ENCODE measurements at places on chromosomes 13 and 19.

GRCh38 chr13:109323338-109323737 lies 463.0 kb downstream of the IRS2 start:
- DNase-seq, result no peak

DNA sequence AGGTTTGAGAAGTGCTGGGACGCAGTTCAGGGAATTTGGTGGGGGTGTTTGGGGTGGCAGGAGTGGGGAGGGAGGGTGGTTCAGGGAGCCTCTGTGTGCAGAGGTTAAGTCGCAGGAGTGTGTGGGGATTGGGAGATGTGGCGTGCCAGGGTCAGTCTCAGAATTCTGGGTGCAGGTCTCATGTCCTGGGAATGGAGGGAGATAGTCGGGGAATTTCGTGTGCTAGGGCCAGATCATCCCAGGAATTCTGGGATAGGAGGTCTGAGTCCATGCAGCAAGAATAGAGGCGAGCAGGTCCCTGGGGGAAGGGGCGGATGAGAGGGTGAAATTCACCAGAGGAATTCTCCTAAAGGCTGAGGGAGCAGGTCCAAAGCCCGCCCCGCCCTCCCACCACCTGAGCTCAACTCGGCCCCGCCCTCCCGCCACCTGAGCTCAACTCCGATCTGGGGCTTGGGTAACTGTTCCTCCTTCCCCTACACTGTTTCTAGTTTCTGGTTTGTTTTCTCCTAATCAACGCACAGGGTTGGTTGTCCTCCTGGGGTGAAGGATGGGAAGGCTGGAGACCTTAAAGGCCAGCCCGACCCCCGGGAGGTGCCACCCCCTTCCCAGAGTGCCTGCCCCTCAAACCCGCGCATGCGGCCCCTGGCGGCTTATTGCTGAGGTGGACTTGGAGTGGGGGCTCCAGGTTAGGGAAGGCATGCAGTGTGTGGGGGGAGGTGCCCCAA lies 15.2 kb downstream of the KCNC3 start:
- DNase-seq, result no peak

DNA sequence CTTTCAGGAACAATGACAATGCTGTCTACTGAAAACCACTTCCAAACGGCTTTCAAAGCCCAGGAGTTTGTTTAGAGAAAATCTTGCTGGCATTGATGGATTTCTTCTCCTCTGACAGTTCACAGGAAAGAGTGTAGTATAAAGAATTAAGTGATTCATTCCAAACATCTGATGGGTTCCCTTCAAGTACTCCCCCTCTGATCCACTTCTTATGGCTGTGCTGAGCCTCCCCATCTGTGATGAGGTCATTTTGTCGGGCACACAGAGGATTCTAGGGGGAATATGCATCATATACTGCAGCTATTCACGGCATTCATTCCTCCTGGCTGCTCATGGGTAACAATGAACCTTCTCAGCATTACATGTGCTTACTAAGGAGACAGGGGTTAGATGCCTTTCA lies 107.9 kb downstream of the RGCC start:
- no peak for DNase-seq

- DNase-seq, result no peak
Measured at GRCh38 chr19:39951686-39952085, 17.3 kb upstream of the FCGBP start.

DNA sequence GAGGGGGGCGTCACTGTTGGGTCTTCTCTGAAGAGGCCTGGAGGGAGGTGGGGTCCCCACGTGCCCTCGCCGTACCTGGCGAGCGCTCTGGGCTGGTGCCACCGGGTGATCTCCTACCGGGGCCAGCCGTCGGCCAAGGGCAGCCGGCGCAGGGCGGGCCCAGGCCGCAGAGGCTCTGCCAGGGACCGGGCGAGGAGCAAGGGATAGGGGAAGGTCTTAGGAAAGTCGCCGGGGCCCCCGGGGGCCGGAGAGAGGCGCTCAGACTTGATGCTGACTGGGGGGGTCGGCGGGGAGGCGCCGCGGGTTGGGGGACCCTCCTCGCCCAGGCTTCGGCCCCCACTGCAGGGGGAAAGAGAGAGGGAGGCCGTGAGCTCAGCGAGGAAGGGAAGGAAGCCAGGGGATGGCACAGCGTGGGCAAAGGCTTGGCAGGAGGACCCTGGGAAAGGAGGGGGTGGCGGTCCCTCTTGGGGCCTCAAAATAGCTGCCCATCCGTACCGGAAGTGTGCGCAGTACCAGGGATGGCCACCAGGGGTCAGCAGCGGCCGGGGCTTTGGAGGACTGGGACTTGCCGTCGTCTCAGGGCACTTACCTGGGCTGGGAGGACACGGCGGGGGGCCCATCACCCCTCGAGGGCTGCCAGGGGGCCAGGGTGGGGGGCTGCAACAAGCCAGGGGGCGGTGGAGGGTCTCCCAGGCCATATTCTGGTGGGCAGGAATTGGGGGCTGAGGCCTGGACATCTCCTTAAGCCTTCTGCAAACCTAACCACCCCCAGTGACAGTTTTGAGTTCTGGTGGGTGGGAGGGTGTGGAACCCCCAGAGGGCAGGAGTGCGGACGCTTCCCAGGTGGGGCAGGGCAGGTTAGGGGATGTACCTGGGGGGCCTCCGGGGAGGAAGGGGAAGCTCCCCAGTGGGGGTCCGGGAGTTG lies 7.7 kb upstream of the TMEM161A start:
- DNase-seq, result peak; percentile 93

DNA sequence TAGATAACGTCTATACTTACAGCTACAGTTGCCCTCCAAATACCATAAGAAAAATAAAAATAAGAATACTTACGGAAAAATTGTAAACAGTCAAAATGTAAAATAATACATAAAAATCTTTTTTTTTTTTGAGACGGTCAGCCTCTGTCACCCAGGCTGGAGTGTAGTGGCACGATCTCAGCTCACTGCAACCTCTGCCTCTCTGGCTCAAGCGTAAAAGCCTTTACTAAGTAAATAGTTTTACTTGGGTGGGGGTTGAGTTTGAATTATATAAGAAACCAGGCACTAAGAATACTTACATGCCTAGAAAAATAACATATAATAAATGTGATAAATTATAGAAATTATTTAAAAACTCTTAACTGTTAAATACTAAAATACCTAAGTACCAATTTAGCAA lies 1413.0 kb upstream of the PRR20A start:
- DNase-seq, result no peak

DNA sequence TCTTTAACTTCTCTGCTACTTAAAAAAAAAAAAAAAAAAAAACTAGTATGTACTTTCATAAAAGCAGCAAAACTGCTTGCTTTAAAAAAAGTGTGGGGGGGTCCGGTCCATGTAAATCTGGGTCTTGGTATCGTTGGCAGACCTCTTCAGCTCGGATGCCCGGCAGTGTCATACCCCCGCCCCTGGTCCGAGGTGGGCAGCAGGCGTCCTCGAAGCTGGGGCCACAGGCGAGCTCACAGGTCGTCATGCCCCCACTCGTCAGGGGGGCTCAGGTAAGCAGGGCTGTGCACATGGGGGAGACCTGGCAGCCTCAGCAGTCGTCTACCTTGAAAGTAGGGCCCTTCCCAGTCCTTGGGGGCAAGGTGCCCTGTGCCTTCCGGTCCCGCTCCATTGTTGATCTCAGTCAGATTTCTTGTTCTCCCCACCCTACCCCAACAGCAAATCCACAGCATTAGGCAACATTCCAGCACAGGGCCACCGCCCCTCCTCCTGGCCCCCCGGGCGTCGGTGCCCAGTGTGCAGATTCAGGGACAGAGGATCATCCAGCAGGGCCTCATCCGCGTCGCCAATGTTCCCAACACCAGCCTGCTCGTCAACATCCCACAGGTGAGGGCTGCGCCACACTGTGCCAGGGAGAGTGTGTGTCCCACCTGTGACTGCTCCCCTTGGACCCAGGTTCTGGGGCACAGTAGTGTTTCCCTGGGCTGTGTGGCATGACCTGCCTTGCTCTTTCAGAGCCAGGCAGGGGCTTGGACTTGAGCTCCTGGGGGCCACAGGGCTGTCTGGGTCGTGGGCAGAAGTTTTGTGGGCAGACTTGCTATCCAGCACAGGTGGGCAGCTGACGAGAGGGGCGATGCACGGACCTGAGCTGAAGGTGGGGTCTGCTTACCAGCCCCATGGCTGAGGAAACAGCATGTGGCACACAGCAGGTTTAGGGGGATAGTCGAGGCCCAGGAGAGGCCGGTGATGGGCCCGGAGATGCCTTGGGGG lies 19.4 kb downstream of the TSSK6 start:
- DNase-seq, result no peak

DNA sequence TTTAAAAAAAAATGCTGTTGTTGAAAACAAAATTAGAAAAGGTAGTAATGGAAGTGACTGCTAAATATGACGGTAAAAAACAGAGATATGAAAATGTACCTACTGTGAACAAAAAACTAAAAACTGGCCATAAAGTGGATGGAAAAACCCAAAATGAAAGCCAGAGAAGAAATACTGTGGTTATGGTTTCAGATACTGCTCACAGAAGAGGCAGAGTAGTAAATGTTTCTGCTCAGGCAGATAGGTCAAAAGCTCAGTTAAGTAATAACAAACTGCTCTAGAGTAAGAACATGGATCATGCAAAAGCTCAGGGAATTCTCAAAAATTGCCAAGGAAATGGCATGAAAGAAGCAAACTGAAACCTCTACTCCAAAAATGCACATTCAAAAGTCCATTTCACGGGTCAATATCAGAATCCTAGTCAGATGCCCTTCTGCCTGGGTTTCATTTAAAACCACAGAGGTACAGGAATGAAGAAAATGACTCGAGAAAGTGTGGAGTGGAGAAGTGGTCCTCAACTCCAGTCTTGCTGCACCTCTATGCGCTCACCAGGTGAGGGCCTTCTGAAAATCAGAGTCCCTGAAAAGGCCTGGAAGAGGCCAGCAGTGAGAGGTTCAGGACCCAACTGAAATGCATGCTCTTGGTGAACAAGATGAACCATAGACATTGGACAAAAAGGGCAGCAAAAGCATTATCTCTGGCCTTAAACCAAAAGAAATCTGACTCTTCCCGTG lies 315.0 kb upstream of the SPRY2 start:
- no peak for DNase-seq

DNA sequence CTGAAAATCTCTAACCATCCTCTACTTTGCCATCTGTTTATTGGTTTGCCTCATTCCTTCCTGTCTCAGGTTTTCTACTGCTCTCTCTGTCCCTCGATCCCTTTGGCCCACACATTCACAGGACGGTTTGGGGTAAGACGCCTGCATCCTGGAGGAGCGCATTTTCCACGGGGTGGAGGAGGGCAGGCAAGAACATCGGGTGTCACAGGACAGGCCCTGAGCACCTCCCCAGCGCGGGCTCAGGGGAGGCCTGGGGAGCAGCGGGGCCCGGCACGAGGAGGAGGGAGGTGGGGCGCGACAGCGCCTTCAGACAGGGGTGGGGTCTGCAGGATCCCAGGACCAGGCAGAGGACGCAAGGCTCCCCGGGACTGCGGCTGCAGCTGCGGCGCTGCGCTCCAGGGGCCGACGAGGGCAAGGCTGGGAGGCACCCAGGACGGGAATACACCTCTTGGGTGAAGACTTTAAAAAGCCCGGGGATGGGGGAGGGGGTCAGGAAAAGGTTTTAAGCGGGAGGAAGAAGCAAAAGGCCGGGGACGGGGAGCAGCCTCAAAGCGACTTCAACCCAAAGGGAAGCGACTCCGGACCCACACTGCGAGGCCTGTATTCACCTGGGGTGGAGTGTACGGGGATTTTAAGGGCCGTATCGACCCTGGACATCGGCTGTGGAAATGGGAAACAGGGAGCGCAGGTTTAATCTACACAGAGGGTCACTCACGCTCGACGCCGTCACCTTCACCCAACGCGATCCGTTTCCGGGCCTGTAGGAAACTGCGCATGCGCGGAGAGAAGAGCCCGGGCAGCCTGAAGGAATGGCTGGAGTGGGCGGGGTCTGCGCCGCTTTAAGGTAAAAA lies at the start of gene ZNF415:
Gene ZNF415 (minus strand): TSS at position 770 of the 851 bp plus-strand sequence. CDS start 10,234 bp downstream, outside the sequence.
- DNase-seq, result peak; percentile 6

- peak; percentile 51 for DNase-seq
Measured at GRCh38 chr19:49097453-49098288, 12.4 kb downstream of the SNRNP70 start.

GRCh38 chr19:46497773-46498172 lies 2.1 kb upstream of the PNMA8B start:
- DNase-seq, result no peak

GRCh38 chr19:18251587-18252369 lies 22.5 kb downstream of the IQCN start:
- DNase-seq, result peak; percentile 72

DNA sequence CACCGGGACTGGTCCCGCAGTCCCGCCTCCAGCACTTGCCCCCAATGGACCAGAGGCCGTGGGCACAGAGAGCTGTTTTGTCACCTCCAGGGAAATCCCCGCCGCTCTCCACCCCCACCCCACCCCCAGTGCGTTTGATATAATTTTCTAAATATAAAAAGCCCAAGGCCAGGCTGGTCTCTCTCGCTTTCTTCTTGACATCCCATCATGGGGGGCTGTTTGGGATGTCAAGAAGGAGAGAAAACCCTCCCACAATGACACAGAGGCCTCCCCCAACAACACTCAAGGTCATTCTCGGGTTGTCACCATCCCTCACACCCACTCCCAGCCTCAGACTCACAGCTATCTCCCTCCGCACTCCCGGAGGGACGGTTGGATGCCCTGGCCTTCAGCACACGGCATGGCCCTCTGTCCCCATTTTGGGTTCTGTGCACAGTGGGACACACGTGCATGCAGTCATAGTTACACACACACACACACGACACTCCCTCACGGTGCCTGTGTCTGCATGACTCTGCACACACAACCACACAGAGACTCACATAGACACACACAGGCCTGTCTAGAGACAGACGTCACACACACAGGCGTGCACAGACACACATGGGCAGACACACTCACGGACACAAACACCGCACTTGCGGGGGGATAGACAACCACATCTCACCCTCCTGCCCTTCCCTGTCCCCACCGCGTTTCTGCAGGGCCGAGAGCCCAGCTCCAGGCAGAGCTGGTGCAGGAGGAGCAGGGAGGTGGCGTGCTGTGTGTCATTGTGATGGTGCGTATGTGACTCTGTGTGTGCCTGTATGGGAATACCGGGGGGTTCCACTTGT lies 4.8 kb upstream of the NFIC start:
- DNase-seq, result no peak

DNA sequence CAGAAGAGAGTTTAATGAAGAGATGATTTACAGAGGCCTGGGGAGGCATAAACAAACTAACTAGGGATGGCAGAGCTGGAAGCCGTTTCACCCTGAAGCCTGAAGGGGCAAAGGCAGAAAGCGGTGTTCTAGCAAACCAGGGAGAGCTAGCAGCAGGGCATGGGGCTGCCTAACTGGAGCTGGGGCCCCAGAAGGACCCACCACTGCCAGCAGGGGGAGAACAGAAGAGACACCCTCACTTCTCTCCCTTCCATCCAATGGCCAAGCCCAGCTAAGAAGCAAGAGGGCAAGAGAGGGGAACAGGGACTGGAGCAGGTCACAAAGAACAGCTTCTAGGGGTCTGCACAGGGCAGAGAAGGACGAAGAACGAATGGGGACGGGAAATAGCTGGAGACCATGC lies 195.5 kb downstream of the KATNAL1 start:
- DNase-seq, result no peak

All from activated CD4-positive, CD25-positive, alpha-beta regulatory T cell (primary cell).